Caudate nucleus (tissue), 63 donors: ENCODE measurements at places on chromosomes 5 and 9.

- no peak for DNase-seq
Observed at GRCh38 chr5:179974946-179975712, 67.4 kb upstream of the TBC1D9B start.

GRCh38 chr9:76181020-76181641 is 213.1 kb downstream of the RFK start:
- DNase-seq, result no peak

GRCh38 chr9:7592321-7593316 is 207.0 kb downstream of the DMAC1 start:
- DNase-seq, result no peak

DNA sequence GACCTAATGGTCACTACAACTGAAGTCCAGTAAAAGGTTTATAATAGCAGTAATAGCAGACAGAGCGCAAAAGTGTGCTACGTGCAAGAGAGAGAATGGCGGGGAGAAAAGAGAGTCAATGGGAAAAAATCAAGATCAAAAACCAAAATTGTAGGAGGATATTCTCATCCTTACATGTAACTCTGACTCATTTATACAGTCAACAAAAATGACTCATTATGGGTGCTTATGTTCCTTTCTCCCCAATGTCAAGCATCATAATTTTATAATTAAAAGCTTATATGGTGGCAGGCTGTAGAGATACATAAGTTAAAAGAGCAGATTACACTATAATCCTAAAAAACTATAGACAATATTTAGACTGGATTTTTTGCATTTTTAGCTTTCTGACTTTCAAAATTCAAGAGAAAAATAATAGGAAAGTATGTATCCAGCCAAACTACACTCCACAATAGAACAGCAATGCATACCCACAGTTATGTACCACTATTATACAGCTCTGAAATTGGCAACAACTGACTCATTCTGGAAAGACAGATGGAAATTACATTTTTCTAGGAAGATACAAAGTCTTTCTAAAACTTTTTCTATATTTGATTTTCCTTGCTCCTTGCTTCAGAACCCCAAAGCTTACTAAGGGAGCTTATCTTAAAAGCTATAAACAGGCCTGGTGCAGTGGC is 78.4 kb downstream of the PLPP1 start:
- DNase-seq, result no peak

GRCh38 chr9:120625222-120625621 is 45.3 kb upstream of the CDK5RAP2 start:
- no peak for DNase-seq

DNA sequence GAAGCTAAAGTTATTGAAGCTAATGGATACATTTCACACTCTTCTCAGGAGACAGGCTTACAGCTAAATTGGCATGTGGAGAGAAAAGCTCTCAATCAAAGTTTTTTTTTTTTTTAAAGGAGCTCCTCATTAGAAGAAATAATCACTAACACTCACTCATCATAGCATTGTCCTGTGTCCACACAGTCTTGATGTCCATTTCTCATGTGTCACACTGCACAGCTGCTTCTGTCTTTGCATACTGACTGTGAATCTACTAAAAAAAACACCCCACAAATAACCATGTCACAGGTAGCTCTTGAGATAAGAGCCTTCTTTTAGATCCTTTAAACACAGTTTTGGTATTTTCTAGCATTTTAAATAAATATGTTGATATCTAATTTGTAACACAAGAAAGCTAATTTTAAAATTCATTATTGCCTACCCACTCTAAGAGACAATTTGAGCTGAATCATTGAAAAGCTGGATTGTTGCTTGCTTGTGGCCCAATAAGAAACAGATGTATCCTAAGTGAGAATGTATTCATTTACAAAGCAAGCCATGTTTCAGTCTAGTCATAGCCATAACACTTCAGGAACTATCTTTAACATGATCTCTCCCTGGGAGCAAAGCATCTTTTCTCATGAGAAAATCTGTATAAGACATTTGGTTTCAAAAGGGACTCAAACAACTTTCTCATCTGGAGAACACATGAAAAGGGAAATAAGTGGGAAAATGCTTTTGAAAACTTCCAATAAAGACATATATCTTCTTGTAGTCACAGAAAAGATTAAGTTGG is 48.1 kb upstream of the PCSK1 start:
- DNase-seq, result no peak

DNA sequence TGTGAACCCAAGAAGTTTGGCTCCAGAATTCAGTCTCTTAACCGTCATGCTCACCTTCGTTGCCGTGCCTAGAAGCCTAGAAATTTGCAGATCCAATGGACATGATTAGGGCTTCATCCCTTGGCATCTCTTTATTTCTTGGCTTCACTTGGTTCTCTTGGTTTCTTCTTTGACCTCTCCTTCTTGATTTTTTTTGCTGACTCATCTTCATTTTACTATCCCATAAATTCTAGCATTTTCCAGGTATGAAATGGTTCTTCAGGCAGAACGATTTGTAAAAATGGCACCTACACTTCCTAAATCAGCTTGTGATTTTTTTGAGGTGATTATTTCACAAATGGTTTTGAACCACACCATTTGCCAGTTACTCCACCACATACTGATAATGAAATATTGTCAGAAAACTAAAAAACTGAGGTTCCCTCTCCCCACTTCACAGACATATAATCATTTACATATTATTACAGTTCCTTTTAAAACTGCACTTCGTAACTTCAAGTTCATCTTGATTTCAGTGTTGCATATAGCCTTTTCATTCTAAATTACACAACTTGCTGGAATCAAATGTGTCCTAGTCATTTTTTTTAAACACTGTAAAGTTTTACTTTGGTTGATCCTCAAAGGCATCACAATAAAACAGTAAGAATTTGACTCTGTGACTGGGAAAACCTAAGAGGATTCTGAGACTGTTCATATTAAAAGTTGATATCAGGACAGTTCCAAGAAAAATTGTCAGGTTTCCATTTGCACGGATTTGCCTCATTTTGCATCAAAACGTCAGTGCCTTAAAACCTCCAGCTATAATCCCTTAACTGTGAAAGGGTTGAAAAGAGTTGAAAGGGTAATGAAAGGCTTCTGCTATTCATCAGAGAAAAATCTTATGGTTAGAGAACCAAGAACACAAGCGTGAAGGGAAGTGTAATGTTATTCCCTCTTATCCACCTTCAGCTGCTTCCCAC is 8.9 kb upstream of the NREP start:
- no peak for DNase-seq
